ENCODE measurements at places on chromosomes 12 and 14.

- DNase-seq: no peak
Observed at GRCh38 chr14:104135121-104135903, 3.1 kb upstream of the KIF26A start.

- DNase-seq: no peak
Observed at GRCh38 chr12:107242189-107242588, 148.8 kb upstream of the CRY1 start.

- DNase-seq: no peak
Observed at GRCh38 chr14:31320922-31321766, 99.2 kb downstream of the HEATR5A start.

DNA sequence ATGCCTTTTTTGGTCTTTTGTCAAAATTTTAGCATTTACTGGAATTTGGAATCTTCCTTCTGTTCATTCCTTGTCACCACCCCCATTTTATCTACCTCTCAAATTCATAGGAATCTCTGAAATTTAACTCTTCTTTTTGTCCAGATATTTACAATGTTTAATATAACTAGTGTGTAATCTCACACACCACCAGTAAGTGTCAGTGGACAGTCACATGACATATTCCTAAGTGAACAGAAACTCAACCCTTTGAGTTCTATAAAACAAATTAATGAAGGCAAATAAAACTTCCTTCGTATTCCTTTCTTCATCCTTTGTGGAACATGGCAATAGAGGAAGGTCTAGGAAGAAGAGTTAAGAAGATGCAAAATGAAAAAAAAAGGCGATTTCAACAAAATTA, 26.6 kb downstream of the ATF7 start:
- DNase-seq: no peak

DNA sequence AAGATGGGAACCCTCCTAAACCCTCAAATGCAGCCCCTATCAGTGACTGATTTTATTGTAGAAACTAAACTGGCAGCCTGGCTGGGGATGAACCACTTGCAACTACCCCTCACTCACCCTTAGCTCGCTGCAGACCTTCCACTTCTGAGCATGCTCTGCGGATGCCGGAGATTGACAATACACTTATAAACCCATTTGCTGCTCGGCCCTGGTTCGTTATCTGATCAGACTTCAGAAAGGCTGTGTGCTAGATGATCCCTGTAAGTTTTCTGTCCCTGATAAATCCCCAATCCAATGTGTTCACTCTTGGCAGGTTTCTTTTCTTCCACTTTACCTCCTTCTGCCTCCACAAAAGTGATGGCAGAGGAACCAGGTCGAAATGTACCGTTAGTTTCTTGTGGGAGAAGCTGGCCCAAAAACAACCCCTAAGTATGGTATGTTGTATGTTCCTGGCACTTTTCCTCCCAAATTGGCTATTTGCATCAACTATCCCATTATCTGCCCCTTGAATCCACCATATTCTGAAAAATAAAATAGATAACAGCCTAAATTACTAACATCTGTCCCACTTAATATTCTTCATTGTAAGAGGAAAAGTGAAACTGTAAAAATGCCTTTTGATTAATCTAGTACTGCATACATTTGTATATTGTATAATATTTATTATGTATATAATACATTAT, 18.8 kb downstream of the RPH3A start:
- no peak for DNase-seq

DNA sequence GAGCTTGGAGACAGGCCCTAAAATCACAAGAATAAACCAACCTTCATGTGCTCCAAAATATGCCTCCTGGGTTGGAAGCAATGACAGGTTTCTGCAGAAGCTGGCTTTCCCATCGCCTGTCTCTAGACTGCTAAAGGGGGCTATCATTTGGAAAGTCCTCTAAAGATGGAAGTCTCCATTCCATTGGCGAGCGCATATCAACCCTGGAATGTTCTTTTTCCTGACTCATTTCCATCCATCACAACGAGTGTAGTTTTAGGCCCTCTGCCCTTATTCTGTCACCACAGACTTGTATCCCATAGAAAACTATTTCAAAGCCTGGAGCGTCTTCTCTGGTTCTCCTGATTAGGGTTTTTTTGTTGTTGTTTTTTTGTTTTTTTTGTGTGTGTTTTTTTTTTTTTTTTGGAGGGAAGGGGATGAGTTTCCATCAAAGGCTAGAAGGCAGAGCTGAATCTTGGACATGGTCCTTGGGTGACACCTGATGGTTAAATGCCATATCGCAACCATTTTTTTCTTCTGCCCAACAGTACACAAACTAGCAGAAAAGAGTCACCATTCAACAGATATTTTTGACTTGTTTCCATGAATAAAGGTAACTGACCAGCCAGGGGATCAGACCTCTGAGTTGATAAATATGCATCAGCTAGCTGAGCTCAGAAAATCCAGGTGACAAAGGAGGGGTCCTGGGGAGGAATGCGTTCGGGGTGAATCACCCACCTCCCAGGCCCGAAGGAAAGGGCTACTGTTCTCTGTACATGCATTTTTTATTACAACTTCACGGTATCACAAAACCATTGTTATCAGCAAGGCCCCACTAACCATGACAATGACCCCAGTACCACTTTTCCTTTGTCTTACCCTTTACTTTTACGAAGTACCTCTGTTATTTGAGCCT, 40.5 kb downstream of the KCNA5 start:
- DNase-seq: no peak

- no peak for DNase-seq
Observed at GRCh38 chr12:43245947-43246346, 306.1 kb downstream of the ADAMTS20 start.

GRCh38 chr14:63542231-63542999, 762 bp downstream of the PPP2R5E start:
- no peak for DNase-seq

- peak; percentile 91 for DNase-seq
Observed at GRCh38 chr12:124917135-124917840, 2.8 kb upstream of the UBC start.

GRCh38 chr12:110224379-110225304, 56.4 kb upstream of the ATP2A2 start:
- DNase-seq: no peak

DNA sequence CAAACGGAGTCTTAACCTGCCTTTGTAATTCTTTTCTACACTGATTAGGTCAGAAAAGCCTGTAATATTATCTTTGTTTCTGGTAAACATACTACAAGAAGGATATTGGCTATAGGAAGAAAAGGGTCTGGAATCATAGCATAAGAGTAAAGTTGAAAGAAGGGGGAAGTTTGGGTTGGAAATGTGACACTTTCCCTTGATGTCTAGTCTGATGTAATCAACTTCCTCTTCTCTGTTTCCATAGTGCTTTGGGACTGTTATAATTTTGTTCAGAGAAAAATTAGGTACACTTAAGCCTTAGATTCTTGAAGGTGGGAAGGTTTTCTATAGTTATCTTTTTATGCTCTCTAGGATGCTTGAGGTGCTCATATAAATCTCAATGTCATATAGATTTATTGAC, 322.2 kb downstream of the AEBP2 start:
- DNase-seq: no peak

DNA sequence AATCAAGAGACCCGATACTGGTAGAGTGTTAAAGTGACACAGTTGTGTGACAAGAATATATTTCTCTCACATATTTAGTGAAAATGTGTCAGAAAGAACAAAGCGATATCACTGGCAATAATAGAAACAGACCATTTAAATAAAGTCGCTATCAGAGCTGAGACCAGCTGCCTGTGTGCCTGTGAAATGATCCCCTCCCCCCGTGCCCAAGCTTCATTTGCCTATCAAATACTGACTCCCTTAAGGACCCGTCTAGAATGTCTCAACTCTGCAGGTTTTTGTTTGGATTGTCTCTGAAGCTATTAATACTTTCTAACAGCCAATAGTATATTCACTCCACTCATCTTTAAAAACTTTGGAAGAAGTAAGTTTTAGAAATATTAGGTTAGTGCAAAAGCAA, 98.9 kb downstream of the EGLN3 start:
- no peak for DNase-seq

DNA sequence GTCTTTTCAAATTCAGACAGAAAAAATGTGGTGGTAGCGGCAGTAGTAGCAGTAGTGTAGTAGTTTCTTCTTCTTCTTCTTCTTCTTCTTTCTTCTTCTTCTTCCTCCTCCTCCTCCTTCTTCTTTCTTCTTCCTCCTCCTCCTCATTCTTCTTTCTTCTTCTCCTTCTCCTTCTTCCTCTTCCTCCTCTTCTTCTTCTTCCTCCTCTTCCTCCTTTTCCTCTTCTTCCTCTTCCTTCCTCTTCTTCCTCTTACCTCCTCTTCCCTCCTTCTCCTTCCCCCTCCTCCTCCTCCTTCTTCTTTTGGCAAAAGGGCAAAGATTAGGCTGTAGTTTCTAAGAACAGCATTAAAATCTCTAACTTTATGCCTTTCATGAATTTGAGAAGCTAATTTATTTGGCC, 59.6 kb upstream of the INSM2 start:
- DNase-seq: no peak

DNA sequence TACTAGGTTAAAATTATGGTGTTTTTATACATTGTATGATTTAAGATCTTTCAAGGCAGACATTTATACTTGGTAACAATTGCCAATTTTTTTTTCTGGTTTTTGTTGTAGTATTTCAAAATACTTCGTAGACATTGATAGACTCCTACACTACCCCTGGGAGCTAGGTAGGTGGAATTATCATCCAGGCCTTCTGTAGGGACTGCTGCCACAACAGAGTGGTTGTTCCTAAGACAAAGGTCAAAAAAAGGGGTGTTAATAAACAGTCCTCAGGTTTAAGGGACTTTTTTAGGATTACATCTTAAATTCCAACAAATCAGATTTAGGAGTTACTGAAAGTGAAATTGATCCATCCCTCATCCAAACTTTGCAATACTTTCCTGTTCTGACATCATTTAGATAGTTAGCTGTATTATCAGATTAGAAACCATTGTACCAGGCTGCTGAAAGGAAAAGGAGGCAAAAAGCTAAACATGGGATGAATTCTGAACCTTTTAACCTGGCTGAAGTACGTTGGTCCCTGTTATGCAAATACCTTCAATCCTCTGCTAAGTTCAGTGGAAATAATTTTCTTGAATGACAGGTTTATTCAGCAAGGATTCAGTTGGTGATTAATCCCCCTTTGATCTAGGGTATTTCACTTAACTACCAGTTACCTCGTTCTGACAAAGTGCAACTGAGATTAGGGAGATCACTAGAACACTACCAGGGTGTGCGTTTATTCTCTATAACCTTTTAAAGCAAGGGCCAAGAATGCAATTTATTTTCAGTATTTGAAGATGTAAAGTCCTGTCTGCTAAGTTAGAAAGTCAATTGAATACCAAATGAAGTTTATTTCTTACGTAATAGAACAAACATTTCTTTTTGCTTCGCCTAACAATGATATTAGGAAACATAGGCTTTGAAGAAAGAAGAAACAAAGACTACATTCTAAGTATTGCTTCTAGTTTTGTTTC, 23.2 kb downstream of the AP5M1 start:
- DNase-seq: no peak

GRCh38 chr12:29795715-29796114, 12.0 kb upstream of the TMTC1 start:
- DNase-seq: no peak

GRCh38 chr12:9872742-9873141, 3.6 kb upstream of the CLEC2B start:
- DNase-seq: no peak

DNA sequence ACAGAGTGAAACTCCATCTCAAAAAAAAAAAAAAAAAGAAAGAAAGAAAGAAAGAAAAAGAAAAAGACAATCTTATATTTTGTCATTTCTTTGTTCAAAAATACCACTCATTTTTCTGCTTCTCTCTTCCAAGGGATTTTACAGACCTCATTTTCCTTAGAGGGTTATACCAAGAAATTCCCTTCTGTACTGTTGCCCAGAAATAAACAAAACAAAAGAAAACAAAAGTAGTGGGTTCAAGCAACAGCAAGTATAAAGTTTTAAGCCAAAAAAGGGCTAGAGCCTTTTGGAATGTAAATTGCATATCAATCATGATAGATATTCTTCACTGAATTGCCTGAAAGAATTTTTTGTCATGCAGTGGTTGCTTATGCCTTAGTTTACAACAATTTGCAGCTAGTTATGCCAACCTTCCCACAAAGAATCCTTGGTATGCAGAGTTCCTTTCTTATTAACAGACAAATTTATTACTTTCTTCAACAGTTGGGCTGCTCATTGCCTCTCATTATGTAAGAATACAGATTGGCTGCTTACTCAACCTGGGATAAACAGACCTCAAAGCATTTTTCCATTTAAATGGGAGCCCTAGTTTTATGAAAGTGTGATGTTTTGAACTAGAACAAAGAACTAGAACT, 129.1 kb upstream of the PPFIA2 start:
- DNase-seq: no peak

- DNase-seq: no peak
Observed at GRCh38 chr12:120677765-120678473, 9.0 kb upstream of the MLEC start.

GRCh38 chr12:76441016-76441415, 92.8 kb upstream of the BBS10 start:
- no peak for DNase-seq

- DNase-seq: no peak
Observed at GRCh38 chr14:75281654-75282019, 3.0 kb downstream of the FOS start.

GRCh38 chr12:25852792-25853191, 105.7 kb upstream of the RASSF8 start:
- no peak for DNase-seq

- no peak for DNase-seq
Observed at GRCh38 chr14:68711561-68712309, 81.1 kb downstream of the ZFP36L1 start.

- DNase-seq: no peak
Observed at GRCh38 chr14:67630186-67630585, 10.5 kb downstream of the ARG2 start.

GRCh38 chr14:72010474-72010873, 78.2 kb downstream of the RGS6 start:
- DNase-seq: no peak

DNA sequence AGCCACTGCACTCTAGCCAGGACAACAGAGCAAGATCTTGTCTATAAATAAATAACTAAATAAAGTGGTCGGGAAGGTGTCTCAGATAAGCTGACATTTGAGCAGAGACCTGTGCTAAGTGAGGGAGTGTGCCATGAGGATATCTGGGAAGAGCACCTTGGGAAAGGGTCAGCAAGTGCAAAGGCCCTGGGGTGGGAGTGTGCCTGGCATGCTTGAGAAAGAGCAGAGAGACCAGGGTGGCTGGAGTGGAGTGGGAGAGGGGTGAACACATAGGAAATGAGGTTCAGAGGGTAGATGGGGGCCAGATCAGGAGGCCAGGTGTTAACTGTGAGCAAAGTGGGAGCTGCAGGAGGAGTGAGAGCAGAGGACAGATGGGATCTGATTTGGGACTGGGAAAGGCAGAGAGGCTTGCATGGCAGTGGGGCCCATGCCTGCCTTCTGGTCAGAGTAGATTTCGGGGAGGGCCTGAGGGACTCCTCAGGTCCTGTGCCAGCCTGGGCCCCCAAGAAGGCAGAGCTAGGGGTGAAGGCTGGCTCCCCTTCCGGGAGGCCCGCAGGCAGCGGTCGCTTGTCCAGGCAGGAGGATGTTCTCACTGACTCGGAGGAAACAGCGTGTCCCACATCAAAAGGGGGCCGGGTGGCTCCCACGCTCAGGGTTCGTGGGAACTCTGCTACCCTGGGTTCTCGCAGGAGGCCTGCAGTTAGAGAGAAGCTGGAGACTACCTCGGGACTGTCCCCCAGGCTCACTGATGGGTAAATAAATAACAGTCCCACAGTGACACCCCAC, 32.6 kb downstream of the DTX1 start:
- DNase-seq: peak; percentile 59

GRCh38 chr14:77032491-77032843, 4.0 kb upstream of the IRF2BPL start:
- no peak for DNase-seq

GRCh38 chr12:84165998-84166571, 746.5 kb downstream of the SLC6A15 start:
- DNase-seq: no peak

- no peak for DNase-seq
Observed at GRCh38 chr14:38611928-38612327, 356.0 kb upstream of the CLEC14A start.
